NCI-H510A (cell line): ENCODE measurements at places on chromosomes 16 and 17.

GRCh38 chr16:46582313-46582712 is 38.9 kb downstream of the SHCBP1 start:
- DNase-seq: no peak

GRCh38 chr17:50469208-50469605 is 527 bp upstream of the CHAD start:
- no peak for DNase-seq

DNA sequence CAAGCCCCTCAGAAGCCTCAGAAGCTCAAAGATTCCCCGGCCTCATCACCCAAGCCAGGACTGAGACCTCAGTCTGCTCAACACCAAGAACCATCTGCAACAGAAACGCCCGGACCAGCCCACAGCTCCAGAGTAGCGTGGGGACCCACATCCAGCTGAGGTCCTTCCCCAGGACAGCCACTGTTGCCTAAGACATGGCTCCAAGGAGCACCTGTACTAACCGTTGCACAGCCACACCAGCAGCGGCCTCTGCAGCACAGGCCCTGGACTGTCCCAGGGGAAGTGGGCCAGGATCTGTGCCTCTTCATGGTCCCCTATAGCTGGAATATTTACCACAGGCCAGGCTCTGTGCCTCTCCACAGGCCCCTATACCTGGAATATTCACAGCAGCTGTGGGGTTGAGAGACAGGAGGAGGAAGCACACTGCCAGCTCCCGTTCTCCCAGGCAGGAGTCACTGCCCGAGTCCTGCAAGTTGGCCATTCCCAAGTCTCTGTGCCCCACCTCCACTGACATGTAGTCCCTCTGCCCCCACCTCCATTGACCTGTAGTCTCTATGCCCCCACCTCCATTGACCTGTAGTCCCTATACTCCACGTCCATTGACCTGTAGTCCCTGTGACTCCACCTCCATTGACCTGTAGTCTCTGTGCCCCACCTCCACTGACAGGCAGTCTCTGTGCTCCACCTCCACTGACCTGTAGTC is 38.5 kb downstream of the RPH3AL start:
- DNase-seq: no peak

GRCh38 chr16:56344518-56345405 is 80.6 kb downstream of the AMFR start:
- no peak for DNase-seq

- DNase-seq: no peak
Observed at GRCh38 chr16:87965417-87965816, 14.2 kb downstream of the BANP start.

DNA sequence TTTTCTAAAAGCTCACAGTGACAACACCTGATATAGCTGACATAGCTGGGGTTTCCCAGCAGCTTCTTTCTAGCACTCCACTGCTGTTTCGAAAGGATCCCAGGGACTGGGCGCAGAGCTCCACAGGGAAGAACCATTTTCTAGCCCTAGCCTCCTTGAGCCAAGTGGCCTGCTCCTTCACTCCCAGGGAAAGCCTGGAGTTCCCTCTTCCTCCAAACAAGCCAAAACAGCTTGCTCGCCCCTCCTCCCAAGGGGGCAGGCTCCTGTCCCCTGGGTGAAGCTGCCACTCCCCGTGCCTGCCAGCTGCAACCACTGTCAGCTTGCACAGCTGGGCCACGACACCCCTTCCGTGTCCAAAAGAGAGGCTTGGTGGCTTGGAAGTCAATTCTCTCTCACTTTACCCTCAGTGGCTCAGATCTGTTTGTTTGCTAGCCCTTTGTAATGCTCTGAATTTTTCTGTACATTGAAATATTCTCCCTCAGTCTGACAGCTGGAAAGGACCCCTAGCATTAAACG is 59.8 kb downstream of the CYTH1 start:
- no peak for DNase-seq
